Fibroblast of skin of abdomen (primary cell): ENCODE measurements at places on chromosomes 4 and X.

GRCh38 chrX:72621625-72622485, 49.2 kb upstream of the HDAC8 start:
- peak; percentile 26 for DNase-seq

DNA sequence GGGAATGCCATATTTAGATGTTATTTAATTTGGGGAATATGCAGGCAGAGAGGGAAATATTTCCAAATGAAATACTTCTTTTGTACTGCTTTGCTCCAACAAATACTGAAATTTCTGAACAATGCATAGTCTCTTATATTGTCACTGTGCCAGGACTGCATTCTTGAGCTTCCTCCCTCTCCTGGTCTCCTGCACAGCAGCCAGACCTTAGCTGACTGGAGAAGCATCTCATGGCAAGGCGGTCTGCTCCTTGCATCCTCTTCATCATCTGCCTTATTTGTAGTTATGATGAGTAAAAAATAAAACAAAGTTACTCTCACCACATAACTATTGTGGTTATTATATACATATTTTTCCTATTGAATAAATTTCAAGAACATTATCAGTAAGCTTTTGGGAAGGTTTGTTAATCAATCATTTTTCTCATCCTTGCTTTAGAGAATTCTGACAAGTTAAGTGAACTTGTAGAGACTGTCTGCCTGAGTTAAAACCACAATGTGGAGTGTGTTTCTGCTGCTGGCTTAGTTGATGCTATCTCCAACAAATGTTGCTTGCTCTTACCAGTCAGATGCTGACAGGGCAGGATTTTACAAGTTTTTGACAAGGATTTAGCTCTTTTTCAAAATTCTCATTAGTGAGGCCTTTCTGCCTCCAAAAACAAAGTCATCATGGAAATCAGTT, 153.6 kb downstream of the SOWAHB start:
- DNase-seq: peak; percentile 98

DNA sequence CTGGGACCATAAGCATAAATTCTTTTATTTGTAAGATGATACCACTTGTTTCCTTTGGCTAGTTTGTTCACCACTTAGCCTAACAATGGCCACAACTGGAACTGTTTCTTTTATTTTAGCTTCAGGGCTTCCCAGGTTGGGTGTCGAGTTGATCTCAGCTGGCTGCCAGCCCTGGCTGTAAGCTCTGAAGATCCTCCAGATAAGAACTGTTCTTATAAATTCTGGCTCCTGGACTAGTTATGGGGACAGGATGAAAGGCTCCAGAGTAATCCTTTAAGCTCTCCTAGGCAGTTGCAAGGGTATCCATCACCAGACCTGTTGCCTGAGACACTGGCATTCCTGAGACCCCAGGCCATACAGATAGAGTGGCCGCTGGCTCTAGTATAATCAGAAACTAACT, 129.4 kb upstream of the ACSL4 start:
- no peak for DNase-seq

DNA sequence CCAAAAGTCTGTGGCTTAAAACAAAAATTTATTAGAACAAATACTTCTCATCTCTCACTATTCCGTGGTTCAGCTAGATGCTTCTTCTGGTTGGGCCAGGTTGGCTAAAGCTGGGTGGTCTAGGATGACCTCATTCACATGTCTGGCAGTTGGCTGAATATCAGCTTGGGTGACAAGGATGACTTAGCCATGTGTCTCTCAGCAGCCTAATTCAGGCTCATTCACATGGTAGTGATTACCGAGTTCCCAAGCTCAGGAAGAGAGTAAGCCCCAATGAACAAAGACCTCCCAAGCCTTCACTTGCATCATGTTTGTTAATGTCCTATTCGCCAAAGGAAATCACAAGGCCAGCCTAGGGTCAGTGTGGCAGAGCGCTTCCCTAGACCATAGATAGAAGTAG, 119.4 kb downstream of the FANCB start:
- DNase-seq: peak; percentile 52

DNA sequence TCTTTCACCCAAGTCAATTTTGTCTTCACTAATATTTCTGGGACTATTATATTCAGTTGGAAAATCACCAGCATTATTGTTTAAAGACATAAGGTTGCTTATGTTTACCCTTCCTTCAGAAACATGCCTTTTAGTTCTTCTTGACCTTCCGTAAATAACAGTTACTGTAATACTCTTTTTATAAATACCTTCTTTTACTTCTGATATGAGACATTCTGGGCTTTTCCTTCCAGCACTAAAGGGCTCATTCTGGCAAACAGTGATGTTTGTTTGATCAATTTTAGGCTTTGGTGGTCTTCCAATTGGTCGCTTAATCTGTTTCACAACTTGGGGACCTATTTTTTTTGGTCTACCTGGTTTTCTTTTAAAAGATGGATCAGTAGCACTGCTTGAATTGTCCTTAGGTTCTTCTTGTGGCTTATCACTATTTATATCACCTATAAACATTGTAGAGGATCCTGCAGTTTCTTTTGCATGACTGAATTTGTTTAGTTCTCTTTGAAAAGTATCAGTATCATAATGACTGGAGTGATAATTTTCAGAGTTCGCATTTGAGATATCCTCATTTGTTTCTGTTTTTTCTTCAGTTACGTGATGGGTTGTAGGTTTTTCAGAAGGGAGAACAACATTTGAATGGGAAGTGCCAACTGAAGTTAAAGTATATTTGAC, 64.8 kb downstream of the NCAPG start:
- no peak for DNase-seq
